ENCODE measurements at places on chromosomes 4 and X.

GRCh38 chr4:151192556-151193235, 84.3 kb upstream of the PRSS48 start:
- no peak for DNase-seq

- no peak for DNase-seq
Measured at GRCh38 chr4:8044699-8045098, 105.0 kb upstream of the AFAP1 start.

DNA sequence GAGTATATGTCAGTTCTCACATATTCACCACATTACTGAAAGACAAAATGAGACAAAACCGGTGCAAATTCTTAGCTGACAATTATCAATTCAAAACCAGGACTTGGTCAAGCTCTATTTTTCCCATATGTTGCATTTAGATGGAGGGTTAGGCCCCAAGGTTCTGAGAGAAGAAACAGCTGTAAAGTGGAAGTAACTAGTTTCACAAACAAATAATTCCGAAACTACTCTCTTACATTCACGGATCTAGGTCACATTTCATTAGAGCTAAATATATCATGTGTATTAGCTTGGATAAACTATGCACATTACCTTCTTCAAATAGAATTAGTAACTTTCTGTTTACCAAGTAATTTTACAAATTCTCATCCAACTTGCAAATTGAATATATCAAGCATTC, 3.7 kb upstream of the GABRA2 start:
- DNase-seq = no peak

DNA sequence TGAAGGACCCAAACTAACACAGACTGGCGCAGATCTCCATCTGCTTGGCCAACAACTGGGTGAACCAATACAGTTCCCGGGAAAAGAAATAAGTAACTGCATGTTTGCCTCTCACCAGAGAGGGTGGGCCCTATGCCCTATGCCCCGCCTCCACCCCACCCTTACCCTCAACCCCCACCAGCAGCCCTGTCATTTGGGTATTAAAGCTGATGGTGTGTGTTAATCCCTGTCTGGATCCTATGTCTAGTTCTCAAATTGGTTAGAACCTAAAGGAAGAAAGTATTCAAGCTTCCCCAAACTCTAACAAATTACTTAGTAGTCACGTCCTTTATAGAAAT, 19.0 kb downstream of the SMPX start:
- DNase-seq = no peak

- peak; percentile 54 for DNase-seq
Measured at GRCh38 chr4:56181140-56181953, 205.9 kb downstream of the AASDH start.

DNA sequence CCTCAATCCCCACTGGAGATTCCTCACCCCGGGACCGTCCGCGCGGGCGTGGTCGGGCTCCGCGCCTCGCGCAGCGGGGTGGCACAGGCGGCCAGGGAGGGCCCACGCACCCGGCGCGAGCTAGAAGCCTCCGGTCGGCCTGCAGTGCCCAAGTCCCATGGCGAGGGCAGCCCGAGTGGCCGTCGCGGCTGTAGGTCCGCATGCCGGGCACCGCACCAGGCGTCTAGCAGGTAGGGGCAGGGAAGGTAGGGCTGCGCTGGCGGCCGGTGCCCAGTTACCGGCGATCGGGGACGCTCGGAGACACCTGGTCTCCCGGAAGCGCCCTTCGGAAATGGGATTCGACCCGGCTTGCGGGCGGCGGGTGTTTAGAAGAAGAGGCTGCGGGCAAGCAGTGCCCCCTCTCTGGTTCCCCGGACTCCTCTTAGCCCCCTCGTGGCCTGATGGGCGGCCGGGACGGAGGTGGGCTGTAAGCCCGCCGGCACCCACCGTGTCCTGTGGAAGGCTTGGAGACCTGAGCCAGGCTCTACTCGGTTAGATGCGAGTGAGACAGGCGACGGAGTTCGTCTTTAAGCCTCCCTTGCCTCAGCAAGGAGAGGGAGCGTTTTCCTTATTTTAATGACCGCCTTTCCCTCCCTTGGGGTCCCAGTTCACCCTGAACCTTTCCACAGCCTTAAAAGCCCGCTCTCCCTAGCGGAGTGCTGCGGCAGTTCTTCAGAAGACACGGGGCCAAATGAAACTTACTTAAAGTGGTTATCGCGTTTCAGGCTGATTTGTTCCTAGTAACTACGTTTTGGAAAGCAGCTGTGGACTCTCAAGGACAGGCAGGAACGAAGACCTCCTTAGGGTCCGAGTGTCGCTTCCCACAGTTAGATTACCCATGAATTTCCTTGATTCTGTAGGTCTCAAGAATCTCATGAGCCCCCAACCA, 821 bp downstream of the SLITRK2 start:
- DNase-seq = no peak

DNA sequence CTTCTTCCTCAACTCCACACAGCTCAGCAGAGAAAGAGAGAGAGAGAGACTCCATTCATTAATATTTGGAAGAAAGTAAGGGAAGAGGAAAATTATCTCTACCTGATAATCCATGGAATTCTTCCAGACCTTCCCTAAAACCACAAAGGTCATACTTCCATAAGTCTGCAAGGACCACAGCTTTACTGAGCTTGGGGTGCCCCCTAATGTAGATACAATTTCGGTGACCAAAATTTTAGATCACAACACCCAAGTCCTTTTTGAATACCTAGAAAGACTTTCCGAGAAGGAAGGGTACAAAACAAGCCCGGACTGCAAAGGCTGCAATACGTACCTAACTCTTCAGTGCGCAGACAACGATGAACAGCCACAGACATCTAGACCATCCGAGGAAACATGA, 523.9 kb downstream of the GLUD2 start:
- DNase-seq = no peak

DNA sequence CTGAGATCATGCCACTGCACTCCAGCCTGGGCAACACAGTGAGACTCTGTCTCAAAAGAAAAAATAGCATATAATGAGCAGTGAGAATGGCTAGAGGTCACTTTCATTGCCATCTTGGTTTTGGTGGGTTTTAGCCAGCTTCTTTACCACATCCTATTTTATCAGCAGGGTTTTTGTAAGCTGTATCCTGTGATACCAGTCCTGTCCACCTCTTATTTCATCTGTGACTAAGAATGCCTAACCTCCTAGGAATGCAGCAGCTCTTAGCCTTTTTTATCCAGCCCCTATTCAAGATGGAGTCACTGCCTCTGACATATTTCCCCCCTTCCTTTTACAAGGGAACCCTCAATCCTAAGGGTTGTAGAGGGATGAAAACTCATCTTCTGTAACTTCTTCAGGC, 26.1 kb upstream of the IGFBP7 start:
- no peak for DNase-seq

DNA sequence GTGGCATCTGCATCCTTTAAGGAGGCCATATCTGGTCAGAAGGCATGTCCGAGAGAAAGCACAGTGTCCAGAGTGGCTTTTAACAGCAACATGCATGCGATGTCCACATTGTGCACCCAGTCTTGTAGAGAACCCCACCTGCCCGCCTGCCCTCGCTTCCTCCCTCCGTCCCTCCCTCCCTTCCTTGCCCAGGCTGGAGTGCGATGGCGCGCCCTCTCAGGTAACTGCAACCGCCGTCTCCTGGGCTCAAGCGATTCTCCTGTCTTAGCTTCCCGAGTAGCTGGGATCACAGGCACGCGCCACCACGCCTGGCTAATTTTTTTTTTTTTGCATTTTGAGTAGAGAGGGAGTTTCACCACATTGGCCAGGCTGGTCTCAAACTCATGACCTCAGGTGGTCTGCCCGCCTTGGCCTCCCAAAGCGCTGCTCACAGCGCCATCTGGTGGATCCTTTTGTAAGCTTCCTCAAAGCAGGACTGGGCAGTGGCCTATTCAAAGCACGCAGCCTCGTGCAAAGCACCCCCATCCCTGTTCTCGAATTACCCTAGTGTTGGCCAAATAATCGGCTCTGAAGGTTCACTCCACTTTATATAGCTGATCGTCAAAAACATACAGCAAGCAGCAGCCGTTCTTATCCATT, 15.0 kb downstream of the BRCC3 start:
- no peak for DNase-seq
